ENCODE measurements at places on chromosomes 5 and 9.

DNA sequence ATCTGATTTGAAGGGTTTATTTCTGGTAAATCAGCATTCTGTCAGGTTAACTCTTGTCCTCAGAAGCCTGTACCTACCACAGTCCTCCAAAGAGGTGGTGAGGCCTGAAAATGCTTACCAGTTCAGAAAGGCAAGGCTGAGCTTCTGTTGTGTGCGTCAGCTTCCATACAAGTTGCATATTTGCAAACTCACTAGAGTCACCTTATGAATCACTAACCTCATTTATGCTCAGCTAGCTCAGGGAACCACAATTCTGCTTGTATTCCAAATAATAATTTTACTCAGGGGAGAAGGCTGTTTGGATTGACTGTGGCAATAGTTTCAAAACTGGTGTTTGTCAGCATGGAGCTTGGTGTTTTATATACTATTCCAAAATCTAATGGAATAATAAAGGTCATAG is 355.1 kb upstream of the RFX3 start:
- no peak for DNase-seq

DNA sequence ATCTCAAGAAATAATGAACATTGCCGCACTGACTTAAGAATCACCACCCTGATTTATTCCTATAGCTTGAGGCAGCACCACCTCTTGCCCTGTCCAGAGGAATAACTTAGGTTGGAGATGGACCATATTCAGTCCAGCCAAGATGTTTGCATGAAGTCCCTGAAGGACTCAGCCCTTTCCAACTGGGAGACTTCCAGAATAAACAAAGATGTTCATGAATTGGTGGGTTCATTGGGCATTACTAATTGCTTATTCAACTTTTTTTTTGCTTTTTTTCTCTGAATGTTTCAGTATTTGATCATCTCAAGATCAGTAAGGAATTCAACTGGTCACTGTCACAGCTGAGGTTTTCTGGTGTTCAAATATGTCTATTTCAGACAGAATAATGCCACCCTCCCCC is 470.6 kb downstream of the CCDC171 start:
- no peak for DNase-seq

DNA sequence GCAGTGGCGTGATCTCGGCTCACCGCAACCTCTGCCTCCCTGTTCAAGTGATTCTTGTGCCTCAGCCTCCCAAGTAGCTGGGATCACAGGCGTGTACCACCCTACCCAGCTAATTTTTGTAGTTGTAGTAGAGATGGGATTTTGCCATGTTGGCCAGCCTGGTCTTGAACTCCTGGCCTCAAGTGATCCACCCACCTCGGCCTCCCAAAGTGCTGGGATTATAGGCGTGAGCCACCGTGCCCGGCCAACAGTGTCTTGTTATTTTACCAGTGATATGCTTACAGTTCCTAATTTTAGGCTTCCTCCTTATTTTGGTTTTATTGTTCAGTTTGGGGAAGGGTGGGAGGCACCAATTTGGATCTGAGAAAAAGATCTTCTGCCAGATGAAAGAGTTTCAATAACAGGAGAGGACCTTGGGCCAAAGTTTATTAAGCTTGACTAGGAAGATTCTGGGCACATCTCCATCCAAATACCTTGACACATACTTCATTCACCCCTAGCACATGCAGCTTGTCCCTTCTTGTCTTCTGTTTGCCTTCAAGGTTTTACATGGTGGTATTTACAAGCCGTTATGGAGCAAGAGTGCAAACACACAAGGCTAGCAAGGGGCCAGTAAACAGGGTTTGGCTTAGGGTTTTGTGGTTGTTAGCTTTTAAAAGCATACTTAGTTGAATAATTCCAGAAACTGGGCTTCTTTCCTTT is 168.1 kb upstream of the DMRT1 start:
- DNase-seq = no peak

DNA sequence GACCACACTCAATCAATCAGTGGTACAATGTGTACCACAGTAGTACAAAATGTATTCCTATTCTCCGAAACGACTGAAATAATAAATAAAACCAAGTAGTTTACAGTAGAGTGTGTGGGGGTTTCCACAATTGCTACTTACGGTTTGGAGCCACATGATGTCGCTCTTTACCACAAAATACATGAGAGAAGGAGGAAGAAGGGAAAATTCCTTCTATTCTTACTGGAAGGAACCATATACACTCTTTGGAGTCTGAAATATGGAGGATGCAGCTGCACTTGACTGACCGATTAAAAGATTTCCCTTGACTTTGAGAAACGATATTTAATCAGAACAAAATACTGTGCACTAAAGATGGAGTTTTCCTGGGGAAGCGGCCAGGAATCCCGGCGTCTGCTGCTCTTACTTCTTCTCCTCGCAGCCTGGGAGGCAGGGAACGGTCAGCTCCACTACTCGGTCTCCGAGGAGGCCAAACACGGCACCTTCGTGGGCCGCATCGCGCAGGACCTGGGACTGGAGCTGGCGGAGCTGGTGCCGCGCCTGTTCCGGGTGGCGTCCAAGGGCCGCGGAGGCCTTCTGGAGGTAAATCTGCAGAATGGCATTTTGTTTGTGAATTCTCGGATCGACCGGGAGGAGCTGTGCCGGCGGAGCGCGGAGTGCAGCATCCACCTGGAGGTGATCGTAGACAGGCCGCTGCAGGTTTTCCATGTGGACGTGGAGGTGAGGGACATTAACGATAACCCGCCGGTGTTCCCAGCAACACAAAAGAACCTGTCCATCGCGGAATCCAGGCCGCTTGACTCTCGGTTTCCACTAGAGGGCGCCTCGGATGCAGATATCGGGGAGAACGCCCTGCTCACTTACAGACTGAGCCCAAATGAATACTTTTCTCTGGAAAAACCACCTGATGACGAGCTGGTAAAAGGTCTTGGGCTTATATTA is at the start of gene PCDHA4:
Gene PCDHA4, plus strand, starts transcription at position 235 of the 942 bp plus-strand sequence.
- no peak for DNase-seq

DNA sequence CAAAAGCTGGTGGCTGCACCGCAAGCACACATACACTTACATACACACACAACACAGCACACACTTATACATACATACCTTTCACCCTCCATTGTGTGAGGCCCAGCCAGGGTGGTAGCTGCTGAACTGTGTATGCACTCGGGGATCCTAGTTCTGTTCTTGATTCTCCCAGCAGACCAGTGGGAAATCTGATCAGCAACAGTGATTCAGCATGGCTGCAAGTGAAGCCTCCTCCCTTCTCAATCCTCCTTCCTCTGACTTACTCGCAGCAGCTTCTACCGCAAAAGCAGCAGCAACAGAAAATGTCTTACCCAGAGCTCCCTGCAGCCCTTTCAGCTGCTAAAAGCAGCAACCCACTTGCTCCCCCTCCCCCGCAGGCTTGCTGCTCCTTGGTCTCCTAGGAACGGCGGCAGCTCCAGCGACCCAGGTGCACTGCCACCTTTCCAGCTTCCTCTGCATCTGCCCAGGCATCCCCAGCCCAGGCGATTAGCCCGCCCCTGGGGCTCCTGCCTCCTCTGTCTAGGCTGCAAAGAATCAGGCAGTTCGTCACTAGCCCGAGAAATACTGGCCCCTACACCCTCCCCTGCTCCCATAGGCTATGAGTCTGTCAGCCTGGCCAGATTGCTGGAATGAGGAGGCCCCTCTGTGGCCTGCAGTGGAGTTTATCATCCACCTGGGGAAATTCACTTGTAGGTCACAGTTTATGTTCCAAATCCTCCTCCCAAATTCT is at the start of gene KLHL3:
Gene KLHL3, minus strand, starts transcription at position 535 of the 730 bp plus-strand sequence. Its CDS starts 443 bp downstream, at position 92.
- DNase-seq = no peak

Data from T-helper 2 cell (primary cell).